Pancreas (tissue), 10 donors: ENCODE measurements at places on chromosomes 16 and 17. TPM values are rescaled to one million over a fixed set of nuclear protein-coding genes. Genes with fewer than 3 reads are reported as not detected.
A peak's percentile ranks its signal among the peaks of the same experiment; 100 is the strongest.

GRCh38 chr17:4849011-4849536 is 15.9 kb downstream of the MINK1 start:
- no peak overlapping the region for H3K27ac ChIP-seq
- H3K4me1 ChIP-seq = no peaks in the 10 kb centered on the region
- no peaks in the 10 kb centered on the region for H3K36me3 ChIP-seq
- H3K27me3 ChIP-seq = no peaks in the 10 kb centered on the region
- no peak for DNase-seq

DNA sequence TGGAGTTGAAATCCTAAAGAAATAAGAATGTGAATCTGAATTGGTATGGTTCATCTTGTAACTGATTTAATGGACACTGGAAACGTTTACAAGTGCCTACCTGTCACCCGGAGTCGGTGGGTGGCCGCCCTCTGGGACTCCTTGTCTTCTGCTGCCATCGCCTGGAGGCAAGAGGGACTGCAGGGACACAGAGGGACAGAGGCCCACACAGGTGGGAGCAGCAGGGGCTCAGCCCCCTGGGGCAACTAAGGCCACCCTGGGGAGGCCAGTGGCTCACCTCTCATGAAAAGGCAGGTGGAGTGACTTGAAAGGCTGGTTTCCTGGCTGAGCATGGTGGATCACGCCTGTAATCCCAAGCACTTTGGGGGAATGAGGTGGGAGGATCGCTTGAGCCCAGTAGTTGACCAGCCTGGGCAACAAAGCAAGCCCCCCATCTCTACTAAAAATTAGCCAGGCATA is 23.2 kb downstream of the TMEM92 start:
- no peak overlapping the region for H3K27ac ChIP-seq
- no peaks in the 10 kb centered on the region for H3K36me3 ChIP-seq

GRCh38 chr17:1498233-1498632 is 5.7 kb upstream of the MYO1C start:
- H3K27ac ChIP-seq = no peak overlapping the region
- H3K4me1 ChIP-seq = no peaks in the 10 kb centered on the region
- no peak for DNase-seq
- no peak overlapping the region for H3K4me3 ChIP-seq

DNA sequence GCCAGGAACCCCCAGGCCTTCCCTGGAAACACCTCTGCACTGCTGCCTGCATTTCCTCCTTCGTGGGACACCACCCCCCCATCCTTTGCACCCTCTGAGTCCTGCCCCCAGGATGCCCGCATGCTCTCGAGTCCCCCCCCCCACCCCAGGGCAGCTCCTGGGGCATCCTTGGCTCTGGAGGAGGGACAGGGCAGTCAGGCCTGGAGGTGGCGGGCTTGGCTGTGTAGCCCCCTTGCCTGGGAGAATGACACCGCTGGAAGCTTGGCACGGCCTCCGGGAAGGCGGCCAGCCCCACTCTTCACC is 98.9 kb upstream of the GSE1 start:
- H3K4me1 ChIP-seq = peaks cover 23% of the 10 kb centered on the region
- peak overlapping the region; percentile 96 for H3K27ac ChIP-seq

DNA sequence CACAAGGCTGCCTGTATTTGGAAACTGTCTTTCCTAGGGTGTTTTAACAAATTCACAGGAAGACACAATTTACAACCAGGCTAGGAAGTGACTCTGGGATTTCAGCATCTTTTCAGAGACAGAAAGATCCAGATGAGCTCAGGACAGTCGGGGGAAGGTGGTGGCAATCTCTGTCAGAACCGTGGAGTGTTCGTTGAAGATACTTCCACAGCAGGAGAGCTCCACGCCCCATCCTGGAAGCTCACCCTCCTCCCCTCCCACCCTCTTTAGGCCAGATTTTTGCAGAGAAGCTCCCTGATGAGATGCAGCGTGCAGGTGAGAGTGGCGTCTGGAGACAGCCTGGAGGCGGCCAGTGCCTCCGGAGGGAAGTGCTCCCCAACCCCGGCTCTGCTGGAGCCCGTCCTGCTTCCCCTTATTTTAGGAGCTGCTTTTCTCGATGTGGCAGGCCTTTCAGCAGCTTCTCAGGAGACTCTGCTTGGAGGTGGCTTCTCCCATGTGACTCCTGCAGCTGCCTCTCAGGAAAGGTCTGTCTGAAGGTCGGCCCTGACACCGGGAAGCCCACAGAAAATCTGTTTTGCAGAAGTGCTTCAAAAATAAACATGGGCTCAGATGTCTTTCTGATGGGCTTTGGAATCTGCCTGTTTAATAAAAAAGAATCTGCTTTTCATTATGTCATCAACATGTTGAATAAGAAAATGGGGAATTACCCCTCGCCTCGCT is 186.4 kb upstream of the CHMP6 start:
- no peak for DNase-seq
- no peak overlapping the region for H3K4me3 ChIP-seq
- H3K27ac ChIP-seq = no peak overlapping the region
- no peaks in the 10 kb centered on the region for H3K27me3 ChIP-seq

DNA sequence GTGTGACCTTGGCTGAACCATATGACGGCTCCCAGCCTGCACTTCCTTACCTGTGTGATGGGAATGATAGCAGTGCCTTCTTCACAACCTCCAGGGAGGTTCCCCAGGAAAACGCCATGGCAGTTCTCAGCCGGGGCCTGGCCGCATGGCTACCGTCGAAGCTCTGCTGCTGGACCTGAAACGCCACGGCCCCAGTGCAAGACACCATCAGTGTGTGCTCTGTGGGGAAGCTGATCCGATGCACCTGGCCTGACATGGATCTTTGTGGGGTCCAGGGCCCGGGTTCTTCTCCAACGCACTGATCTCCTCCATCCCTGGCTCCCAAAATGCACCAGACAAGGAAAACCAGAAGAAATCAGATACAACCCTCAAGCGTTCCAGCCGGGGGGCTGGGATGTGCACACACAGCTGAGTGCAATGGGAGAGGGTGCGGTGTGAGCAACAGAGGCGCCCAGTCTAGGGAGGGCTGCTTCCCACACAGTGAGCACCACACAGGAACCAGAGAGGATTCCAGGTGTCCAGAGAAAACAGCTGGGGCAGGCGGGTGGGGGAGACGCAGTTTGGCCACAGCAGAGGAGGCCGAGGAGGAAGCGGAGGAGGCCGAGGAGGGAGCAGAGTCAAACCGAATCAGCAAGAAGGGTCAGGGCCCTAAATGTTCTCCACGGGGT is 54.3 kb upstream of the ZNF469 start:
- H3K4me1 ChIP-seq = no peaks in the 10 kb centered on the region
- H3K36me3 ChIP-seq = no peaks in the 10 kb centered on the region
- no peak for DNase-seq
- no peak overlapping the region for H3K27ac ChIP-seq
- H3K27me3 ChIP-seq = no peaks in the 10 kb centered on the region

GRCh38 chr17:45429339-45430005 is 3.2 kb downstream of the ARHGAP27 start:
- no peaks in the 10 kb centered on the region for H3K27me3 ChIP-seq
- no peaks in the 10 kb centered on the region for H3K36me3 ChIP-seq
- peaks cover 3% of the 10 kb centered on the region for H3K4me1 ChIP-seq
- peak overlapping the region; percentile 6 for H3K4me3 ChIP-seq
- no peak overlapping the region for H3K27ac ChIP-seq

GRCh38 chr16:66199189-66199588 is 167.3 kb upstream of the CDH5 start:
- no peak overlapping the region for H3K4me3 ChIP-seq
- no peaks in the 10 kb centered on the region for H3K27me3 ChIP-seq
- no peak for DNase-seq
- no peaks in the 10 kb centered on the region for H3K36me3 ChIP-seq

GRCh38 chr17:28916302-28916934 is 13.5 kb upstream of the DHRS13 start:
- DNase-seq = no peak
- H3K4me1 ChIP-seq = no peaks in the 10 kb centered on the region

GRCh38 chr16:89401641-89402445 is 88.5 kb downstream of the ANKRD11 start:
- no peak overlapping the region for H3K4me3 ChIP-seq

DNA sequence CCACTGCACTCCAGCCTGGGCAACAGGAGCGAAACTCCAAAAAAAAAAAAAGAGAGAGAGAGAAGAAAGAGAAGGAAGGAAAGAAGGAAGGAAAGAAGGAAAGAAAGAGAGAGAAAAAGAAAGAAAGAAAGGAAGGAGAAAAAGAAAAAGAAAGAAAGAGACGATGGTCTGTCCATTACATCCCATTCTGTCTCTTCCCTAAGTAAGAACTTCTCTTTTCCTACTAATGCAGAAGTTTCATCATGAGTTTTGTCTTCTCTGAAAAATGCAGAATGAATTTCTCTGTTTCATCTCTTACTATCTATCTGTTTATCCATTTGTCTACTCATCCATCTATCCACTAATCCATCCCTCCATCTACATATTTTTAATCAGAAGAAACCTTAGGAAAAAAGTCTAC is 94.9 kb upstream of the MED13 start:
- no peaks in the 10 kb centered on the region for H3K27me3 ChIP-seq
- no peaks in the 10 kb centered on the region for H3K36me3 ChIP-seq
- no peak overlapping the region for H3K4me3 ChIP-seq
- H3K4me1 ChIP-seq = no peaks in the 10 kb centered on the region

DNA sequence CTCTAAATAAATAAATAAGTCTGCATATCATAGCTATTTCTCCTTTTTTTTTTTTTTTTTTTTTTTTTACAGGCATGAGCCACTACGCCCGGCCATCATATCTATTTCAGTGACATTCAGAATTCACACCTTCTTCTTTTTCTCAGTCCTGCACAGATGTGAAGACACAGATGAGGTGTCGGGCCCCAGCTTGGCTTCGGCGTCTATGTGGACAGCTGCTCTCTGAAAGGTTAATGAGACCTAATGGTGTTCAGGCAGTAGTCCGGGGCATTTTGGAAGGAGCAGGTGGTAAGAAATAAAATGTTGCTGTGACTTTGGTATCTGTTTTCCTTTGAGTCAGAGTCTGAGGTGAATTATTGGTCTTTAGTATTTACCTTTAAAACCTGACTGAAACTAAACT is 23.6 kb downstream of the TANGO6 start:
- no peak overlapping the region for H3K4me3 ChIP-seq
- H3K4me1 ChIP-seq = no peaks in the 10 kb centered on the region
- no peaks in the 10 kb centered on the region for H3K27me3 ChIP-seq
- no peak for DNase-seq

GRCh38 chr16:5393070-5393469 is 295.5 kb upstream of the EEF2KMT start:
- H3K36me3 ChIP-seq = no peaks in the 10 kb centered on the region
- no peak for DNase-seq
- no peaks in the 10 kb centered on the region for H3K4me1 ChIP-seq
- H3K4me3 ChIP-seq = no peak overlapping the region
- no peak overlapping the region for H3K27ac ChIP-seq

DNA sequence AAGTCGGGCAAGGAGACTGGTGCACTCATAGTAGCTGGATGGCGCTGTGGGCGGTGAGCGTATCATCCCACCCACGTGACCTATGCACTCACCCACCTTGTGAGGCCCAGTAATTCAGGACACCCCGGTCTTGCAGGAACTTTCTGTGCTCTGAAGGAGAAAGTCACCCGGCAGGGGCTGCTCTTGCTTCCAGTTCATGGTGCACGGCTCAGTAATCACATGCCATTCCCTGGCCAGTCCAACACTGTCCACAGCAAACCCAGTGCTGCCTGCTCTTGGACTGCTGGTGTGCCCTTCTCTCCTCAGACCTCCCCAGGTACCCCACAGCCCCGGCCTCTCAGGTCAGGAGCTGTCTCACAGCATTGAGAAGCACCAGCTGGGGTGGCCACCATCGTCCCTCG is 16.4 kb upstream of the RHBDF2 start:
- no peaks in the 10 kb centered on the region for H3K27me3 ChIP-seq
- H3K4me3 ChIP-seq = no peak overlapping the region
- H3K4me1 ChIP-seq = no peaks in the 10 kb centered on the region
- H3K27ac ChIP-seq = no peak overlapping the region
- DNase-seq = no peak

DNA sequence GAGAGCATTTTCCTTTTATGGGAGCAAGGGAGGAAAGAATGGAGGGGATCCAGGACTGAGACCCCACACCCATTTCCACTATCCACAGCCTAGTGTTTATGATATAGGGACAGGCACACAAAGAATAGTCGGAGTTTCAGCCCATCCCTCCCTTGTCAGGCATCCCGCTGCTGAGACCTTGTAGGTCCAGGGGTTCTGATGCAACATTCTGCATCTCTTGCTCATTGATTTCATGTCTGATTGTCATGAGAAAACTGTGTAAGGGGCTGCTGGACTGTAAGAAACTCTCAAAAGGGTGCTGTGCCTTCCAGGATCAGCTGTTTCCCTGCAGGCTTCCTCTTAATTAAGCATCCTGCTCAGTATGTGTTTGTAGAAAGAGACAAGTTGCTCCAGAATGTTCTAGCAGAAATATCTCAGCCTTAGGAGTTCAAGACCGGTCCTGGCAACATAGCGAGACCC is 5.3 kb upstream of the POLR3E start:
- no peaks in the 10 kb centered on the region for H3K36me3 ChIP-seq
- H3K27me3 ChIP-seq = peaks cover 2% of the 10 kb centered on the region
- H3K4me3 ChIP-seq = no peak overlapping the region
- H3K27ac ChIP-seq = no peak overlapping the region
- no peaks in the 10 kb centered on the region for H3K4me1 ChIP-seq
- DNase-seq = no peak

- H3K27me3 ChIP-seq = no peaks in the 10 kb centered on the region
- H3K4me1 ChIP-seq = no peaks in the 10 kb centered on the region
- no peak for DNase-seq
- no peak overlapping the region for H3K27ac ChIP-seq
- no peaks in the 10 kb centered on the region for H3K36me3 ChIP-seq
- H3K4me3 ChIP-seq = no peak overlapping the region
Observed at GRCh38 chr16:3070608-3071111, 5.2 kb downstream of the IL32 start.

The CCDC200 gene
- not detected for total RNA-seq

The MYH1 gene
- not detected for total RNA-seq

The COG7 gene
- 7.0 TPM for total RNA-seq

The CDH1 gene
- 225 TPM for total RNA-seq

The CDH5 gene
- total RNA-seq = 3.9 TPM

The MYO15A gene
- total RNA-seq = 0.59 TPM

The CNTD1 gene
- total RNA-seq = 0.67 TPM

The ASPA gene
- total RNA-seq = 0.97 TPM

The TPSG1 gene
- total RNA-seq = not detected

The ZKSCAN2 gene
- 1.6 TPM for total RNA-seq

The DNAJA3 gene
- 21.0 TPM for total RNA-seq

The KRT32 gene
- not detected for total RNA-seq

The MPO gene
- 0.09 TPM for total RNA-seq
